Stimulated activated CD8-positive, alpha-beta memory T cell treated with anti-CD3 and anti-CD28 coated beads, Interleukin-4, amount 100 ng/mL, for 1 hour (primary cell): ENCODE measurements at places on chromosomes 6 and 20.

DNA sequence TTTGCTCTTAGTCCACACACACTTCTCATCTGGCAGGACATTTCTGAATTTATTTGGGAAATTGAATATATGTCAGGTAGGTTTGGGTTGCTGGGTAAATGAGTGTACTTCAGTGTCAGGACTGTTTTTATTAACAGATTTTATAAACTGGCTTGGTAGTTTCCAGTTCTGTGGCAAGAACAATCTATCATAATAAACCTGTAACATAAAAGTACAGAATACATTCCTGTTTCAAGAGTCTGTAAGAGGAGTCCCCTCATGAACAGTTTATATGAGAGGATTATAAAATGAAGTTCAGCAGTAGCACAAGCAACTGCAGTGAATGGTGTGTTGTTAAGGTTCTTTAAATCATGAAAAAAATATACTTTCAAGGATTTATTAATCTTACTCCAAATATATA lies 81.8 kb downstream of the LAMA2 start:
- no peak for DNase-seq

- DNase-seq: no peak
Measured at GRCh38 chr6:67854098-67854497, 781.0 kb upstream of the ADGRB3 start.

DNA sequence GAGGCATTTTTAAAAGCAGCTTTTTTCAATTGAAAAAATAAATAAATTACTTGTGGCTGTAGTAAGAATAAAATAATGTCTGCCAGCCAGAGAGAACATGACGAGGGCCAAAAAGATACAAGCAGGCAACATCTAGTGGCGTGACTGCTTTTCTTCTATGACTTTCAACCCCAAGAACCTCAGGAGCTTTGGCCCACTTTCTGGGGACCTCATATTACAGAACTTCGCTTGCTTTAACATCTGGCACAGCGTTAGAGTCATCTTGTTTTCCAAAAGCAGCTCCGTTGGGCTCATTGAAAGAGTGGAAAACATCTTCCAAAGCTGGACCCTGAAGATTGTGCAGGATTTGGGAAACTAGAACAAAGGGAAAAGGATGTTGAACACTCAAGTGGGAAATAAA lies 67.0 kb downstream of the ARMC2 start:
- DNase-seq: no peak

GRCh38 chr6:45746046-45746445 lies 269.6 kb downstream of the CLIC5 start:
- no peak for DNase-seq

GRCh38 chr6:11575408-11576033 lies 38.0 kb downstream of the TMEM170B start:
- DNase-seq: no peak

DNA sequence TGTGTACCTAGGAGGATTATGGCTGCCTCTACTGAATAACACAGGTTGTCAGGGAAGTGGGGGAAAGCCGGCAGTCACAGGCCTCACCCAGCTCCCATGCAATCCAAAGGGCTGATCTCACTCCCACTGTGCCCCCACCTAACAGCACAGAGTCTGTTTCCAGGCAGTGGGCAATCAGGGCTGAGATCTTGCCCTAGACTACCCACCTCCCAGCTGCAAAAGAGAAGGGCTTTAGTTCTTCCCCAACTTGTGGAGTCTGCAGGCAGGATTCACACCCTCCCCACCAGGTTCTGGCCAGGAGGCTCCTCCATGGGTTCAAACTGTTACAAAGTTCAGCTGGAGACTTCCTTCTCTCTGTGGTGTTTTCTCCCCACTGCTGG lies 66.0 kb upstream of the OLIG3 start:
- no peak for DNase-seq
